A549 treated with dexamethasone at 1 μM for 4 hours (cell line): ENCODE measurements at places on chromosomes 5 and 9. TPM values are rescaled to one million over a fixed set of nuclear protein-coding genes. Genes with fewer than 3 reads are reported as not detected.

Gene CDH18
- total RNA-seq = not detected in 5 replicates

Gene GPR150
- 0.06 to 0.20 TPM (median 0.13 TPM) in 5 replicates for total RNA-seq

Gene TMEM215
- total RNA-seq = 0.02 TPM in 3 of 5 replicates, not detected in the others

Gene RNF183
- total RNA-seq = 0.07 to 0.17 TPM (median 0.11 TPM) in 3 of 5 replicates, not detected in the others

Gene PCDHGA3
- 0.02 to 0.05 TPM (median 0.03 TPM) in 4 of 5 replicates, not detected in the other for total RNA-seq

Gene SLC36A2
- not detected in 5 replicates for total RNA-seq

Gene SLC6A3
- 0.74 to 1.5 TPM (median 1.2 TPM) in 5 replicates for total RNA-seq

Gene C9orf57
- total RNA-seq = not detected in 5 replicates

Gene LRRC19
- not detected in 5 replicates for total RNA-seq

Gene FBP1
- total RNA-seq = 0.05 to 0.12 TPM in 2 of 5 replicates, not detected in the others

Gene OTP
- 0.08 to 0.12 TPM (median 0.11 TPM) in 5 replicates for total RNA-seq

Gene GFPT2
- 44.3 to 64.8 TPM (median 59.4 TPM) in 5 replicates for total RNA-seq

Gene PLAC8L1
- 0.21 to 0.38 TPM (median 0.27 TPM) in 3 of 5 replicates, not detected in the others for total RNA-seq

Gene ADRB2
- 1.1 to 1.4 TPM (median 1.1 TPM) in 5 replicates for total RNA-seq

Gene GARIN3
- total RNA-seq = not detected in 5 replicates

Gene DOCK2
- total RNA-seq = 1.8 to 3.1 TPM (median 2.6 TPM) in 5 replicates

Gene MRPL36
- 108 to 119 TPM (median 110 TPM) in 5 replicates for total RNA-seq
